Activated CD4-positive, alpha-beta T cell treated with anti-CD3 and anti-CD28 coated beads, Interleukin-2, amount 50 U/mL, for 1 hour (primary cell): ENCODE measurements at places on chromosomes 3 and 15.
A peak's percentile ranks its signal among the peaks of the same experiment; 100 is the strongest.

- no peak for DNase-seq
Observed at GRCh38 chr3:151351219-151351618, 21.9 kb upstream of the P2RY13 start.

DNA sequence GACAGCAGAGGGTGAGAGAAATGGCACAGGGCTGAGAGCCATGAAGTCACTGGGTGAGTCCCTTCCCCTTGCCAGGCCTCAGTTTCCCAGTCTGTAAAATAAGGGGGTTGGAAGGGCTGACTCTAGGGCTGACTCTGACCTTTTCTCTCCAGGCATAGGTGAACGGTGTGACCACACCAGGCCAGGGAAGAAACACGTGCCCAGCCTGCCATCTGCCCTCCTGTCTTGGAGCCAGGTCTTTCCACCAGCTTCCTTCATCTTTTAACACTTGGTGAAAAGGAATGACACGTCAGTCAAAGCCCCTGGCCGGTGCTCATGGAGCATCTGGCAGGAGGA lies 74.4 kb downstream of the CPN2 start:
- DNase-seq, result no peak

GRCh38 chr3:127260826-127261555 lies 26.9 kb downstream of the PRR20G start:
- no peak for DNase-seq

DNA sequence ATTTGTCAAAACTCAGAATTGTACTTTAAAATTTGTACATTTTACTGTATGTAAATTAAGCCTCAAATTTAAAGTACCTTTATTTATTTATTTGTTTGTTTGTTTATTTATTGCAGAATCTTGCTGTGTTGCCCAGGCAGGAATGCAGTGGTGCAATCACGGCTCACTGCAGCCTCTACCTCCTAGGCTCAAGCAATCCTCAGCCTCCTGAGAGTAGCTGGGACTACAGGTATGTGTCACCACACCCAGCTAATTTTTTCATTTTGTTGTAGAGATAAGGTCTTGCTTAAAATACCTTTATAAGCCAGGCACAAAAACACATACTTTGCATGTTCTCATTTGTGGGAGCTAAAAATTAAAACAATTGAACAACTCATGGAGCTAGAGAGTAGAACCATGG lies 37.4 kb downstream of the CHST14 start:
- DNase-seq, result no peak

- DNase-seq, result no peak
Observed at GRCh38 chr15:56749982-56750381, 16.7 kb upstream of the ZNF280D start.

GRCh38 chr15:87896936-87897335 lies 359.6 kb downstream of the NTRK3 start:
- no peak for DNase-seq

DNA sequence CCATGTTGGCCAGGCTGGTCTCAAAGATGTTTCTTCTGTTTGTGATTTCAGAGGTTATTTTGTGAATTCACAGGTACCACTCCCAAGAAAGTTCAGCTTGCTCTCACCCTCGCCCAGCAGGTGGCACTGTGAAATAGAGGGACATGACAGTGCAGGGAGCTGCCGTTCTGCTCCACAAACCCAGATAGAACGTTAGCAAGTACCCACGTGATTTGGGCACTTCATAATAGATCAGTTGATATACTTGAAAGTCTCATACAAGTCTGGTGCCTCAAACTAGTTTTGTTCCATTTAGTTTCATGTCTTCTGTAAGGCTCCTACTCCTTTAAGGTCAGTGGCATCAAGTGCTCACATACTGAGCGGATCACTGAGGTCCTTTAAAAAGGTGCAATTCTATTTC lies 45.5 kb downstream of the FILIP1L start:
- peak; percentile 72 for DNase-seq

- no peak for DNase-seq
Observed at GRCh38 chr3:27228805-27229204, 140.4 kb downstream of the NEK10 start.

GRCh38 chr3:180704532-180704931 lies 25.2 kb upstream of the CCDC39 start:
- DNase-seq, result no peak

- DNase-seq, result no peak
Observed at GRCh38 chr3:195591220-195591619, 7.5 kb upstream of the APOD start.

DNA sequence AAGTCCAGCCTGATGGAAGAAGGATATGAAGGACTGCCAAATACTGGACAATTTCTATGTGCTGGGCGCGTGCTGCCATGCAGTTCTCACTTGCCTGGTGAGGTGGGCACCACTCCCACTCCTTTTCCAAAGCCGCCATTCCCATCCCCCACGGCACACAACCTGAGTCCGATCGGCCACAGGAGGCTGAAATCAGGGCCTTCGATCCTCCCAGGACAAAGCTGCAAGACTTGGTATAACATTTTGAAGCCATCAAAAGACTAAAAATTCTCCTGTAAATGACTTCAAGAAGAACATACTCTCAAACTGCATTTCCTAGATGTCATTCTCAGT lies 3.1 kb upstream of the MAP6D1 start:
- no peak for DNase-seq

DNA sequence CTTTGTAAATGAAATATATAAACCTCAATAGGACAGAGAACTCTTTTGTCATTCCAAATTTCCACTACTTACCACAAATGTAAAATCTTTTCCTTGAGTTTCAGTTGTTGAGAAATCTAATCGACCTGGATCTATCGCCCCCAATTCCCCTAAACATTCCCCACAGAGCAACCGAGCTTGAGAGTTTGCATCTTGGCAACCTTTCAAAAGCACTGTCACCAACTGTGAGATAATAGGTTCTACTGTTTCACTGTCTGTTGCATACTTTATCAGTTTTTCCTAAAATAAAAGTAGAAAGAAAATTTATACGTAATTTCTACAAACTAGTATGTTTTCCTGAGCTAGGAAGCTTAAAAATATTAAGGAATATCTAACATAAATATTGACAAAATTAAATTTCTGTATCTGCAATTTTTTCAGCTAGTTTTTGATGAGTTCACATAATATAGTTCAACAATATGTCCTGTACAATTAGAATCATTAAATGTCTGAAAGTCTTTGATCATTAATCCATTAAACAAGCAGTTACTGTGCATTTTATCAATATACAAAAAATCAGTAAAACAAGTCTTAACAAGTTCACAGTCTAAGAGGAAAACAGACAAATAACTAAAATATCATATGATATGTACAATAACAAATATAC lies 54.5 kb downstream of the ATR start:
- DNase-seq, result no peak

- DNase-seq, result no peak
Observed at GRCh38 chr3:172569128-172570008, 46.1 kb upstream of the TNFSF10 start.

- DNase-seq, result no peak
Observed at GRCh38 chr15:76153241-76154197, 93.7 kb downstream of the TMEM266 start.

DNA sequence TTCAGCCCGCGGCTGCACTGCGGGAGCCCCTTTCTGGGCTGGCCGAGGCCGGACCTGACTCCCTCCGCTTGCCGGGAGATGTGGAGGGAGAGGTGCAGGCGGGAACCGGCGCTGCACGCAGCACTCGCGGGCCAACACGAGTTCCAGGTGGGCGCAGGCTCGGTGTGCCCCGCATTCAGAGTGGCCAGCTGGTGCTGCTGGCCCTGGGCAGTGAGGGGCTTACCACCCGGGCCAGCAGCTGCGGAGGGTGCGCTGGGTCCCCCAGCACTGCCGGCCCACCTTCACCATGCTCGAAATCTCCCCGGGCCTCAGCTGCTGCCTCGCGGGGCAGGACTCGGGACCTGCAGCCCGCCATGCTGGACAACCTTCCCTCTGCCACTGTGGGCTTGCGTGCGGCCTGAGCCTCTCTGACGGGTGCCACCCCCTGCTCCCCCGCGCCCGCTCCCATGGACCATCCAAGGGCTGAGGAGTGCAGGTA lies 733.5 kb upstream of the CCDC54 start:
- DNase-seq, result no peak

DNA sequence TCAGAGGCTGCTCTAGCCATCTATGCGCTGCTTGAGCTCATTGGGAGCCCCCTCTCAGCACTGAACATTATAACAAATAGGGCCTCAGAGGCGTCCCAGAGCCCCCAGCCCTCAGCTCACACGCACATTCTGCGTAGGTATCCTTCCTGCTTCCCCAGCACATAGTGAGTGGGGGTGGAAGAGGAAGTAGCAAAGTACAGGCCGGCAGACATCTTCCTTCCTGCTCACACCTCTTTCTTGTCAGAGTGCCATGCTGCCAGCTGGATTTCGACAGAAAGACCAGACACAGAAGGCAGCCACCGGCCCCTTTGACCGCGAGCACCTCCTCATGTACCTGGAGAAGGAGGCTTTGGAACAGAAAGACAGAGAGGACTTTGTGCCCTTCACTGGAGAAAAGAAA lies 16.6 kb downstream of the TMOD2 start:
- DNase-seq, result no peak

GRCh38 chr3:23389686-23390085 lies 186.6 kb downstream of the UBE2E2 start:
- no peak for DNase-seq

- no peak for DNase-seq
Observed at GRCh38 chr3:52406231-52406661, 38.7 kb downstream of the SEMA3G start.

- DNase-seq, result no peak
Observed at GRCh38 chr3:128506754-128507153, 13.8 kb upstream of the GATA2 start.

DNA sequence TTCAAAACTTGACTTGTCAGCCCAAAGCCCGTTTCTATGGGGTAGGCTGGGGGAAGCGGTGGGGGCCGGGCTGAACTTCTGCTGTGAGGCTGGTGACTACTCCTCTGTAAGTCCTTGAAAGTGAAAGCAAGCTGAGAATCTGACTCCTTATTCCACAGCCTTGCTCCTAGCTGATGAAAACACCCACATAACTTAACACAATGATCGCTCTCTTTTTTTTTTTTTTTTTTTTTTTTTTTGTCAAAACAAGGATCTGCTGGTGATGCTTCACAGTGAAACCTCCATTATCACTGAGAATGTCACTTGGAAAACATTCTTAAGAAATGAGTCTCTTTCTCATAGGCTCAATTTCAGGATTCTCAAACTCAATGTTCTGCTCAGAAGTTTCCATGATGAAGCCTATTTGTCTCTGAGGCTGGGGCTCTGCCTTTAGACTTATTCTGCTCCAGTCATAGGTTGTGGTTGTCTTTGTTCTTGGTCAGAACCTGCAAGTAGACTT lies 31.4 kb upstream of the TKT start:
- no peak for DNase-seq

DNA sequence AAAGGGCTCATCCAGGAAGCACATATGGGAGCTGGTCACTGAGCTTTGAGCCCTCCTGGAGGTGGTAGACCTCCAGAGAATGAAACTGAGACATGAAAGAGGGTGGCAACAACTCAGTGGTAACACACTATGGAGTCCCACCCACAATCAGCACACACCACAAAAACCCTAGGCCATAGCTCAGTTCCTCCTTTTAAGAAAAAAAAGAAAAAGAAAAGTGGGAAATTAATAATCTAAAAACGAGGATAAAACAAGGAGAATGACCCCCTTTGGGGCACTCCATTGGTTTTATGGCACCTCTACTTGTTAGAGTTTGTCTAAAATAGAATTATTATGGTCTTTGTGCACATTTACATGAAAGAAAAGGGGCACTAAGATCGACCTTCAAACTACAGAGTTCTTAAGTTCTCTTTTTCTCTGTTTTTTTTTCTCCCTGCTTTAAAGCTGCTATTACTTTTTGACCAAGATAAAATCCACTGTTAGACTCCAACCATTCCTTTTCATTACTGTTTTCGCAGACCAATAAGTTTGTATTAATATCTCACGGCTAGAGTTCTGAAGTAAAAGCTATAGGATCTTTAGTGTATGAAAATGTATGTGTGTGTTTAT lies 40.2 kb upstream of the ZBTB20 start:
- DNase-seq, result no peak

GRCh38 chr3:51916418-51916817 lies 13.3 kb upstream of the IQCF1 start:
- no peak for DNase-seq

DNA sequence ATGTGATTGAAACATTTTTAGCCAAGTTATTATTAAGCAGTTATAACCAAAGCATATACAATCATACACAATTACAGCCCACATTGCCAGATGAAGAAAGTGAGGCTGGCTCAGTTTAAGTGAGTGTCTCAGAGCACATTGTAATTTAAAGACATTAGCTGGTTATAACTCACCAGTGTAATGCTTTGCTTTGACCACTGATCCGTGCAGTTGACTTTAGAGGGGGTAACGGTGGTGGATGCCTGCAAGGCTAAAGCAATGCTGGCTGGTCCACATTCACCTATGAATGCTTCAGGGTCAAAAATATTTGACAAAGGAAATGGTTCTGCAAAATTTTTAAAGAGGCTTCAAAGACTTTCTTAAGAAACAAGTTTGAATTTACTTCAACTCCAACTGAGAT lies 1.2 kb downstream of the C3orf85 start:
- no peak for DNase-seq

- DNase-seq, result no peak
Observed at GRCh38 chr15:35993196-35993595, 447.2 kb upstream of the DPH6 start.

- DNase-seq, result no peak
Observed at GRCh38 chr15:58595516-58596263, 153.8 kb downstream of the ADAM10 start.

GRCh38 chr3:83928391-83928790 lies 1030.4 kb upstream of the CADM2 start:
- DNase-seq, result no peak

DNA sequence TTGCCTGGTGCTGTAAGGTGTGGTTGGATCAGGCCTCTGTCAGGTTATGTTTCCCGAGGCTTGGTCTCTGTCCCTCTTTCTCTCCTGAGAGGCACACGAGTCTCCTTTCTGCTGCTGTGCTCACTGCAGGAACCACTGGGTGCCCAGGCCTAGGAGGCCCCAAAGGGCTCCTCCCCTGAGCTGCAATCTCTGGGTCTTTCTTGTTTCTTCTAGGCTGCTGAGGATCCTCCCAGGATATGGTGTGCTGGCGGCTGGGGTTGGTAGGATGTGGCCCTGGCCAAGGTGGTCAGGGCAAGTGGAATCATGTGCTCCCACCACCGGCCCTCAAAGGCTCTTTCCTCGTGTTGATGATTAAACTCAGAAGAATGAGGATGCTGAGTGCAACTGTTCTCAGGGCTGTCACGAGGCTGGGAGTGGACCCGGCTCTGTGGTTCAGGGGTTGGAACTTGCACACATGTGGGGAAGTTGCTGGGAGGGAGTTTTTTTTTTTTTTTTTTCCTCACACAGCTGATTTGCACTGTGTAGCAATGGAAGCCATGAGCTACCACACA lies 43.6 kb upstream of the CTSH start:
- DNase-seq, result no peak
